Mammary epithelial cell (primary cell): ENCODE measurements at places on chromosomes 3 and 15. TPM values are rescaled to one million over a fixed set of nuclear protein-coding genes. Genes with fewer than 3 reads are reported as not detected.

Gene PLCD1
- total RNA-seq, result 75.8 TPM

- no peak for DNase-seq
Observed at GRCh38 chr3:127771746-127772145, 50.6 kb downstream of the MGLL start.

Gene STAC
- 19.3 and 25.4 TPM in 2 replicates for total RNA-seq

DNA sequence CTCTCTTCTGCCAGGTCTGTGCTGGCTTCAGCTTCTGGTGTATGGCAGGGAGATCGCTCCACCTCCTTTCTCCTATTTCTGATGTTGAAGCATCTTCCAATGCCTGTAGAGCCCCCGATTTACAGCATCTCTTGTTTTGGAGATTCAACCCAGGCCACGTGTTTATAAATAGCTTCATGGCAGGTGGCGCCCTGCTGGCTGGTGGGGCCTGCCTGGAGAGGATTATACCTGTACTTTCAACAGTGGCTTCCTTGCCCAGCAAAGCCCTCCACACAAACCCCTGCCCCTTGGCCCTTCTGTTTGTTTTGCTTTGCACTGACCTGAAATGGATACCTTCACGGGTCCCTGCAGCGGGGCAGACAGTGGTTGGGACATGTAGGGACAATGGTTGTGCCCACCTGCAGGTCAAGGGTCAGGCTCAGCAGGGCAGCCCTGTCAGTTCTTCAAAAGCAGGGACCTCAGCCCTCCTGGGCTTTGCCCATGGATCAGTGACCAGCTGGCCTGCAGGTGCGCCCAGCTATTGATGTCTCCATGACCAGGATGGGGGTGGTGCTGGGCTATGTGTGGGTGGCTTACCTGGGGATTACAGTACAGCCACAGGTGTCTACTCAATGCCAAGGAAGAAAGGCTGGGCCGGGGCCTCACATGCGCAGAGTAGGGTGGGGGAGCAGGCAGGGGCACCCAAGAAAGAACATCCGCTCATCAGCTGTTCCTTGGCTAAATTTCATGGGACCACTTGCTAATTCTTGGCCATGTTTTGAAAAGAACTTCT lies 112.7 kb upstream of the PRR23C start:
- no peak for DNase-seq

Gene OR5K2
- not detected in 2 replicates for total RNA-seq

Gene CLDN18
- not detected in 2 replicates for total RNA-seq

Gene ITIH3
- not detected for total RNA-seq
